NCI-H1048 (cell line): ENCODE measurements at places on chromosomes 1 and 21.

GRCh38 chr1:185860859-185861258 is 126.7 kb downstream of the HMCN1 start:
- DNase-seq: no peak

- no peak for DNase-seq
Observed at GRCh38 chr1:29382851-29383745, 146.8 kb downstream of the PTPRU start.

- no peak for DNase-seq
Observed at GRCh38 chr1:226104671-226105121, 42.2 kb downstream of the H3-3A start.

DNA sequence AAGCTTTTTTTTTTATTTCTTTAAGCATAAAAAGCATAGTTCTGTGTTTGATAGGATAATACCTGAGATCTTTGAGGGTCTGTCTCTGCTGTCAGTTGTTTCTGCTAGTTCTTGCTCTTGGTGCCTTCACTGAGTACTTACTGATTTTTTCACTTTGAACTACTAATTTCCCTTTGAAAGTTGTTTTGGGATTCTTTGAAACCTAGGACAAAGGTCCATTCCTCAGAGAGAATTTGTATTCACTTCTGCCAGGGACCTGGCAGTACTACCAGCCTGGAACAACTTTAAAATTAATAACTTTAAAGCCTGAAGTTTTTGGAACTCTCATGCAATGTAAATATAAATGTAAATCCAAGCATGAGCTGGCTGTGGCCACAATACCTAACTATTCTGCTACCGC is 190.1 kb downstream of the TM2D1 start:
- no peak for DNase-seq

- no peak for DNase-seq
Observed at GRCh38 chr1:53899206-53899628, 5.2 kb downstream of the DIO1 start.

- no peak for DNase-seq
Observed at GRCh38 chr1:166145499-166145898, 21.3 kb downstream of the FAM78B start.

DNA sequence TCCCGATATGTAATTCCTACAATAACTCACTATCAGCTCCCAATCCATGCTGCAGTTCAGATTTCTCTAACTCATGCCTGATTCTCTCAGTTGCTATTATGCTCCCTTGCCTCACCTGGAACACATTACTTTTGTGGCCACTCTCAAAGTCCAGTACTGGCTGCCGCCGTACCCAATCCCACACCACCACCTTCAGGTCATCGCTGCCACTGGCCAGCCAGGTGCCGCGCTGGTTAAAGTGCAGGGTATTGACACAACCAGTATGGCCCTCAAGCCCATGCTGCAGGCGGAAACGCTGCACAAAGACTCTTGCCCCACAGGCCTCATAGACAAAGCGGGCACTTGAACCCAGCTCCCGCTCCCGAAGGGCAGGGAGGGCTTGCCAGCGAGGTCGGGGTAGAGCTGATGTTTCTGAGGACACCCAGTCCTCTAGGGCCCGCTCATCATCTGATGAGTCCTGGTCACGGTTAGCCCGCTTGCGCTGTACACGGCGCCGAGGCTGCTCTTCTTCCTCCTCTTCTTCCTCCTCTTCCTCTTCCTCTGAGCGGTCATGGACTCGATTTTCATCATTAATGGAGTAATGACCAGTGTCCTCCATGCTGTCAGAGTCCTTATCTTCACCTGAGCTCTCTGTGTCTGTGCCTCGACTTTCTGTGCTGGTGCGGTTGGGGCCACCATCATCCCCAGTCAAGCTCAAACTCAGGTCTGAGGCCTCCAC is 22.6 kb downstream of the DCAF8 start:
- DNase-seq: no peak

DNA sequence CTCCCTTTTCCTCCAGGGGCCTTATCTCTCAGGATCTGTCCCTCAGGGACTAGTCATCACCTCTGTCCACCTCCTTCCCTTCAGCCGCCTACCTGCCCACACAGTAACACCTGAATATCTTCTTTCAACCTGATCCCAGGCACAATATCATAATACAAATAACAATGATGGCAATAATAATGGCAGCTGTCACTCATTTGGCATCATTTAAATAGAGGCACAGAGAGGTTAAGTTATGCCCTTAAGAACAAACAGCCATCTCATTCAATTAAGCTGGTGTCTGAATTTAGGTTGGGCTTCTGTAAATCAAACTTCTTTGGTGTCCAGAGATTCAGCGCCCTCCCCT is 47.5 kb downstream of the AHDC1 start:
- DNase-seq: no peak

GRCh38 chr21:38958940-38959691 is 153.4 kb downstream of the ETS2 start:
- no peak for DNase-seq
